Stimulated activated CD8-positive, alpha-beta memory T cell treated with anti-CD3 and anti-CD28 coated beads, Interleukin-15, amount 100 ng/mL, for 24 hours (primary cell): ENCODE measurements at places on chromosomes 1 and 21.

- no peak for DNase-seq
These were observed 107.5 kb downstream of the HIVEP3 start for GRCh38 chr1:41811051-41811795.

- DNase-seq: no peak
These were observed 3.6 kb upstream of the PLEKHG5 start for GRCh38 chr1:6495041-6495441.

GRCh38 chr1:208681878-208682663, 437.9 kb upstream of the PLXNA2 start:
- no peak for DNase-seq

GRCh38 chr1:204480515-204480914, 14.1 kb downstream of the PIK3C2B start:
- no peak for DNase-seq

- DNase-seq: no peak
These were observed 21.3 kb downstream of the FMO2 start for GRCh38 chr1:171206204-171206977.

DNA sequence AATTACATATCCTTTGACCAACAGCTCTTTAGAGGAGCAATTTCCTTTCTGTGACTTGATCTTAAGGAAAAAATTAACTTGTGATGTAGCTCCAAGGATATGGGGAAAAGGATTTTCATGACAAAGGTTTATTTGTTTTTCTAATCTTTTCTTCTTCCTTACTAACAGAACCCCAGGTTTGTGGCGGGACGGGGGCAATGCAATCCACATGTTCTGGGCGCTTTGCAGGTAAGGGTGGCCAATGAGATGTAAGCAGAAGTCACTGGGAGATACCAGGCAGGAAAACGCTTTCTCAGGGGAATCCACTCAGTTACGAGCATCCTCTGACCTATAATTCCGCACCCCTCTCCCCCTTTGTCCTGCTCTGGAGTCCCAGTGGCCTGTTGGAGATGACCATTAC, 122.0 kb downstream of the MRPS6 start:
- no peak for DNase-seq

DNA sequence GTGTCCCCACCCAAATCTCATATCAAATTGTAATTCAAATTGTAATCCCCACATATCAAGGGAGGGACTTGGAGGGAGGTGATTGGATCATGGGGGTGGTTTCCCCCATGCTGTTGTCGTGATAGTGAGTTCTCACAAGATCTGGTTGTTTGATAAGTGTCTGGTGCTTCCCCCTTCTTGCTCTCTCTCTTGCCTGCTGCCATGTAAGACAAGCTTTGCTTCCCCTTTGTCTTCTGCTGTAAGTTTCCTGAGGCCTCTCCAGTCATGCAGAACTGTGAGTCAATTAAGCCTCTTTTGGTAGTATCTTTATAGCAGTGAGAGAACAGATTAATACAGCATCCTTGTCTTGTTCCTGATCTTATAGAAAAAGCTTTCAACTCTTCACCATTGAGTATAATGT, 6.5 kb upstream of the LRRC39 start:
- no peak for DNase-seq

DNA sequence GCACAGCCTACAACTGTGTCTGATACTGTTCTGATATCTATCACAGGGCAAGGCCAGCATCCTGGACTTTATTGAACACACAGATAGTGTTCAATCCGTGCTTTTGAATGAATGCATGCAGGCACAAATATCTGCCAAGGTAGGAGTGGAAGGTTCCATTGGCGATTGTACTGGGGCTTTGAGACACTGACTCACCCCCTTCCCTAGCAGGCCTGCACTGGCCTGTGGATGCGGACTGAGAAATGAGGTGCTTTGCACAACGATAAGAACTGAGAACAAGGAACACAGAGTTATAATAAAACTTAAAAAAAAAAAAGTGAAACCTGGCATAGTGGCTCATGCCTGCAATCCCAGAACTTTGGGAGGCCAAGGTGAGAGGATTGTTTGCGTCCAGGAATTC, 62.4 kb upstream of the NGF start:
- DNase-seq: no peak

- no peak for DNase-seq
These were observed 9.9 kb upstream of the ANKRD13C start for GRCh38 chr1:70364439-70364838.

- DNase-seq: no peak
These were observed 69.8 kb downstream of the MPZL1 start for GRCh38 chr1:167791281-167792187.

GRCh38 chr1:16178596-16179497, 23.0 kb upstream of the EPHA2 start:
- no peak for DNase-seq

- no peak for DNase-seq
These were observed 112.0 kb downstream of the UBE2U start for GRCh38 chr1:64315402-64315801.

GRCh38 chr1:39331647-39332046, 127.2 kb downstream of the MACF1 start:
- no peak for DNase-seq

DNA sequence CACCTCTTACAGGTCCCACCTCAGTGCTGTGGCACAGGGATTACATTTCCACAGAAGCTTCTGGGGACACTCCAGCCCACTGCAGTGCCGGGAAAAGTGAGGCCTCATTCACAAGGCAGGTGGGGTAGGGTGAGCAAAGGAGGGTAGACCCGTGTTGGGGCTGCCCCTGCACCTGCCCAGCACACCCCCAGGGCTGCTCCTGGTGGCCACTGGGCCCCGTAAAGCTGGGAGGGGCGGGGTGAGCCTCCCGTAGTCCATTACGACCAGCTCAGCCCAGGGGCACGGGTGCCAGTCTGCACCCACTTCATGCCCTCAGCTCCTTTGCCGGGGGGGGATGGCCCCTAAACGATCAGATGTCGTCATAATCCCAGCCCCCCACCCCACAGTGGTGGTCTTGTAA, 39.5 kb downstream of the AJAP1 start:
- no peak for DNase-seq
